ENCODE measurements at places on chromosomes 5 and 9.

GRCh38 chr9:37029776-37030610, 4.1 kb downstream of the PAX5 start:
- DNase-seq, result no peak

DNA sequence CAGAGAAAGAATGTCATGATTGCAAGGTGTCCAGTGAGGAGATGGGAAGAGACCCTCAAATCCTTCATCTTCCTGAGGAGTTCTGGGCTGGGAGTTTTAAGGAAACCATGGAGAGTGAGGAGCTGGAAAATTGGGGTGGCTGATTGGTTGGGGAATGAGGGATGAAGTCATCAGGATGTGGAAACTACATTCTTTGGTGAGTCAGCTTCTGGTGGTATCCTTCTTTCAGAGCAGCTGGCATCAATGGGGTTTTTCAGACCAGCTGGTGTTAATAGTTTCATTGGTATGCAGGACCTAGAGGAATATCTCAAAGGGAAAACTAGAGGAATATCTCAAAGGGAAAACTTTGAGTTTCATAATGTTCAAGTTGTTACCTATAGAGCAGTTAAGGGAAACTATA, 45.2 kb downstream of the RNF180 start:
- no peak for DNase-seq

DNA sequence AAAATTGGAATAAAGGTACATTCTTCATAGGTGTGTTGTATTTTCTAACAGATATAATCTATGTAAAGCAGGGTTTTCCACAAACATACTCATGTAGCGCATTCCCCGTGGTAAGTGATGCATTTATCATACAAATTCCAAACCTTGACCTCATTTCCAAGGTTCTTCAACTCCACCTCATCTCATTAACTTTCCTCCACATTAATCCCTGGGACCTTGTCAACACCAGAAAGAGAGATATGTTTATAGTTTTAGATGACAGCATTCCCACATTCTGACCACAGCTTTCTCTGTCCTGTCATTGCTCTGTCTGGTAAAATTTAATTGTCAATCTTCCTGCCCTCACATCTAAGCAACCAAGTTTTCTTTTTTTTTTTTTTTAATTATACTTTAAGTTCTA, 415.1 kb downstream of the TMEM161B start:
- no peak for DNase-seq

DNA sequence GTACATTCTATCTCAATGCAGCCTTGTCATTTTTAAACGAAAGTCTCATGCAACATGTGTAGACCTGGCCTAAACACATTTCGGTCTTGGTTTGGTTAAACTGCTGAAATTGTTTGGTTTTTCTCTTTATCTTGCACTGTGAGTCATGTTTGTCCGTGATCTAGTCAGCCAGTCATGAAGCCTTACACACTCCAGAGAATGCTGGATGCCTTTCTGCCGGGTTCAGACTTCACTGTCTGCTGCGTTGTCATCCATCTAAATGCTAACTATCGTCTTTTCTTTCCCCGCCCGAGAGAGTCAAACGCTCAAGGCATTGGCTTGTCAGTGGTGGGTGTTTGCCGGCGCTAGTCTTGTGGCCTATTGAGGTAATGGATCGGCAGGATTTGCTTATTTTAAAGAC, 1194.6 kb upstream of the WWC1 start:
- DNase-seq, result no peak

GRCh38 chr5:14167211-14167845, 24.2 kb downstream of the TRIO start:
- DNase-seq, result no peak

DNA sequence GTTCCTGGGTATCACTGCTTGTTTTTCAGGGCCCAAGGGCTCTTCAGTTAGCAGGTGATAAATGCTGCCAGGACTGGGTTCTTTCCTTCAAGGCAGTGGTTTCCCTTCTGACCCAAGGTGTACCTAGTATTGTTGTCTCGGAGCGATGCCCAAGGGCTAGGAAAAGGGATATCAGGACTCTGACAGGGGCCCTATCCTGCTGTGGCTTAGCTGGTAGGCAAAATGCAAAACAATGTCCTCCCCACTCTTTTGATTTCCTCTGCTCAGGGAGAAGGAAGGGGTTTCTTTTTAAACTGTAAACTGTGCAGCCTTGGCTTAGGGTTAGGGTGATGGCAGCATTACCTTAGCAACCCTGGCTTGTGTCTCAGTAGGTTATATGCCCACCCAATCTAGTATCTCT, 508.8 kb upstream of the CTNND2 start:
- DNase-seq, result no peak

DNA sequence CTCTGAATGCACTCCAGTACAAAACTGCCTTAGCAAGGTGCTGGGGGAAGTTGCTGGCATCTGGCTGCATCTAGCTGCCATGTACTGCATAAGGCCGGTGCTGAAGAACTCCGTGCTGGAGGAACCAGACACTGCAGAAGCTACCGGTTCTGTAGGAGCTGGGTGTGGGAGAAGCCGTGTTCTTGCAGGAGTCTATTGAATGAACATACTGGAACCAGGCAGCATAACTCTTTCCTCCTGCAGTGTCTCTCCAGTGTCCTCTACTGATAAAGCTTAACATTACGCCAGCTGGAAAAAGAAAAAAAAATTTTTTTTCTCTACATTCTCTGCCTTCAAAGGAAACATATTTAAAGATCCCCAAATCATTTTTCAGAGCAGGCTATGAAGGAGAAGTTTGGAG, 38.5 kb downstream of the VPS13A start:
- no peak for DNase-seq

DNA sequence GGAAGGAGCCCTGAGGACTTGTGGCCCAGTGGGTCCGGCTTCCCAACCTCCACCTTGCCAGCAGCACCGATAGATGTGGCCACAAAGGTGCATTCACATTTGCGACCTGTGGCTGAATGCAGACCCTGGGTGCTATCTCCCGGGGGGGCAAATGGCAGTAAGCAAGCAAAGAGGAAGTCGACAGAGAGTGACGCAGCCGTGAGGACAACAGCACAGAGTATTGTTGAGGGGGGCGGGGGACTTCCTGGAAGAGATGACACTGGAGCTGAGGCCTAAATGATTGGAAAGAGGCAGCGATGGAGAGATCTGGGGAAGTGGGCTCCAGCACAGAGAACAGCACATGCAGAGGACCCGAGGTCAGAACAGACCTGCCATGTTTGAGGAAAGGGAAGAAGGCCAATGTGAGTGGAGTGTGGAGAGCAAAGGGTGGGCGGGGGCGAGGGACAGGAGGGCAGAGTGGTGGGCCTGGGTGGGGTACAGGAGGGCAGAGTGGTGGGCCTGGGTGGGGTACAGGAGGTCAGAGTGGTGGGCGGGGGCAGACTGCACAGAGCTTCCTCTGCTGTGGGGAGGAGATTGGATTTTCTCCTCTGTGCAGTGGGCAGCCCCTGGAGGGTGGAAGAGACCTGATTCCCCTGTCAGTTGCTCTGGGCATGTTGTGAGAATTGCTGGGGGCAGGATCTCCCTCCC, 42.6 kb downstream of the ADAMTS2 start:
- DNase-seq, result no peak

DNA sequence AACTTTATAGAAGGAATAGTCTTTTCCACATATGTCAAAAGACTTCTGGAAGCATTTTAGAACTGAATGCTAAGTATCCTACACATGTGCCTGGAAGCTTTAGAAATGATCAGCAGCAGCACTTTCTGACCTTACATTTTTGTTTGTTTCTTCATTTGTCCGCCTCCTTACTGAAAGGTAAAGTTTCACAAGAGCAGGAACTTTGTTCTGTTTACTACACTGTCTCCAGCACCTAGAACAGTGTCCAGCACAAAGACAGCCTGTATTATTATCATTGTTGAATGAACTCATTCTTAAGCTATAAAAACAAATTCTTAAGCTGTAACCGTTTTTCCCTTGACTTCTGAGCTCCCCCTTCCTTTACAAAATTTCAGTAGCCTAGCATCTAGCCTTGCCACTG, 14.8 kb downstream of the PIP5K1B start:
- no peak for DNase-seq

DNA sequence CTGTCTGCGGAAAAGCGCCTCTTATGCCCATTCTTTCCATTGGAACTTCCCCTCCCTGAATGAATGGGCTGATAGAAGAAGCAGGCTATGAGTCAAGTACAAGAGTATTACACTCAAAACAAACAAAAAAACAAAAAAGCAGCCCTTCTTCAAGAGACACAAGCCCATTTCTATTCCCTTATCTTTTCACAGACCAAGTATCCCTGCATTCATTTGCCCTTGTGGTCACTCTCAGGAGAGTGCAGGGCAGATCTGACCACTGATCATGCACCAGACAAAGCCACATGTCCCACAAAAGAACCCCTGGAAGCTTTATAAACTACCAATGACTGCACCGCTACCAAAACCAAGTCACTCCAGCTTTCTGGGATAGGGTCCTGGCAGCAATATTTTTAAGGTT, 262.5 kb upstream of the TAS2R1 start:
- no peak for DNase-seq

DNA sequence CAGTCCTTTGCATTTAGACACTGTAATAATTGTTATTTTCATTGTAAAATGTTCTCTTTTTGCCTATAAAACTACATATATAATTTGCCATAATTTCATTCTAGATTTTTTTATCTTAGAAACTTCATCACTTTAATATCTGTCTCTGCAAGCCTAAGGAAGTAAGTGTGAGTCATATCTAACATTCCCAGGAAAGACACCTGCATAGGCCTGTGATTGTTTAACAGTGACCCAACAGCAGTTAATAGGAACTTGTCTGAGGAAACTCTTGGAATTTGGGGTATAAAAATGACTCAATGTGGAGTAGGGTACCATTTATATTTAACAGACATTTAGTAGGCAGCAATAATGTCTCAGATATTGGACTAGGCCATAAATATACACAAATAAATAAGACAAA, 229.2 kb upstream of the FAM174A start:
- DNase-seq, result no peak

GRCh38 chr9:27602954-27603353, 29.7 kb upstream of the C9orf72 start:
- DNase-seq, result no peak

GRCh38 chr5:51652980-51653379, 269.7 kb downstream of the ISL1 start:
- no peak for DNase-seq

GRCh38 chr9:16413509-16414016, 456.9 kb downstream of the BNC2 start:
- DNase-seq, result no peak

GRCh38 chr5:172188893-172189692, 1.1 kb upstream of the STK10 start:
- no peak for DNase-seq

- no peak for DNase-seq
Measured at GRCh38 chr5:2537378-2538145, 213.9 kb downstream of the IRX2 start.

DNA sequence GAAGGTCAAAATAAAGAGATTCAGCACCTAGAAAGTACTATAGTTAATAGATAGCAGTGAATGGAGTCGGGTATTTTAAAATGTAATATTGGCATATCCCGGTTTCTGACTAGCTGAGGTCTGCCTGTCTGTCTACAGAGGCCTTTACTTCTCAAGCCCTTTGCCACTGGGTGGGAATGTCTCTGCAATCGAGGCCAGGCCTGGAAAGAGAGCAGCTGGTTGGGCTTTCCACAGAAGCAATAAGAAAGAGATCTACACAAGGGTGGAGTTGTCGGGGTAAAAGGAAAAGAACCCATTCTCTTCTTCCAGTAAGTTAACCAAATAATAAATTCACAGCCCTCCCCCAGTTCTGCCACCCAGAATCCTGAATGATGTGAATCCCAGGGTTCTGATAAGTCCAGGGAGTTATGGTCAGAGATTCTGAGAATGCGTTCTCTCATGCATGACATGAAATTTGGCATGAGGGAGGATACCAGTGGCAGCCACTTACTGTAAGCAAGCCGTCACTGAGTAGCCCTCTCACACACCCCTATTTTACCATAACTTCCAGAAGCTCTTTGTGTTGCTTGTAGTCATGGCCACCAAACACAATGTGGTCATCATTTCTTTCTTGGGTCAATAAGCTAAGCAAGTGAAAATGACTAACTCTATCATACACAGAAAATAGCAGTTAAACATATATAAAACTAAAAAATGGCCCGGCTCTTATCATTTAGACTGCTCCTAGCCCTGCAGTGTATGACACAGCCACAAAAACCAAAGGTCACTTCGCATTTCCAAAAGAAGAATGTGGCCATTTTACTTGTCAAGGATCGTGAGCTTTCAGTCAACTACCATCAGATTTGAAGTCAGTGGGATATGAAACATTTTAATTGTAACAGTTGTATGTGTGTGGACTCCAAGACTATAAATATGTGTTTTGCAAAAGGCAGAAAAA, 185.0 kb downstream of the GLIS3 start:
- no peak for DNase-seq

DNA sequence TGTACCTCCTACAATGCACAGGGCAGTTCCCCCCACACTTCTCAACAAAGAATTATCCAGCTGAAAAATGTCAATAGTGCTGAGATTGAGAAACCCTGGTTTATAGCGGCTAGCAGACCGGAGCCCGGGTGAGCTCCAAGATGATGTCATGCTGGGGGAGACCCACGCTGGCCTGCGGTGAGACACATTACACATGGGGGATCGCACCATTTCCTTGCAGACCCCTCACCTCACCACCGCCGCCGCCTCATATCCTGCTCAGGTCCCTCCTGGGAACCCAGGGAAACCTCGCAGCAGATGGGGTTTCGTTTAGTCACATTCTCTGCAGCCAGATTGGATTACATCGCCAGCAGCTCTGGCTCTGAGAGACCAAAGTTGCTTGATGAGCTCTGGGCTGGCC, 14.7 kb upstream of the TNC start:
- no peak for DNase-seq

- no peak for DNase-seq
Measured at GRCh38 chr5:92371889-92372235, 988.7 kb upstream of the ARRDC3 start.

GRCh38 chr5:7850395-7851239, at the start of gene CFAP90:
CFAP90 (minus strand) TSS chr5:7851133; CDS start chr5:7851021, 112 bp downstream.
- DNase-seq, result no peak

- DNase-seq, result peak; percentile 20
Measured at GRCh38 chr5:179126506-179126991, 66.4 kb downstream of the ZNF354C start.

- no peak for DNase-seq
Measured at GRCh38 chr9:138095813-138096518, 218.4 kb downstream of the CACNA1B start.

- no peak for DNase-seq
Measured at GRCh38 chr9:16213781-16214515, 656.5 kb downstream of the BNC2 start.

- DNase-seq, result no peak
Measured at GRCh38 chr5:143691945-143692290, 120.0 kb upstream of the HMHB1 start.

DNA sequence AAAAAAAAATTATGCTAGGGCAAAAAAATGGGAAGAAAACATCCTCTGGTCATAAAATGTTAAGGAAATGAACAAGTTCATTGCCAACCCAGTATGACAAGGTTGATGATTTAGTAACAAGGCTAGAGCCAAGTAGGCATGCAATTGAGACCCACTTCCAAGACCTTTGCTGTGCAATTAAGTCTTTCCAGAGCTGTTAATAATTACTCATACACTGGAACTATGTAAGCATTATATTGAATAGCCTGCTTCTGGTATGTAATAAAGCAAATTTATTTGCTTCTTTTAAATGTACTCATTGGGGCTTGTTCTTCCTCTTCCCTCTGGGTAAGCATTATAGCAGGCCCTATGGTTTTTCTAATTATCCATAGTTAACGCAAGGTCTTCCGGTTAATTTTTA, 32.5 kb upstream of the SNAPC3 start:
- DNase-seq, result no peak

All from activated CD4-positive, CD25-positive, alpha-beta regulatory T cell treated with anti-CD3 and anti-CD28 coated beads, Interleukin-2, amount 50 U/mL, for 72 hours (primary cell).